Stimulated activated CD4-positive, alpha-beta T cell treated with anti-CD3 and anti-CD28 coated beads, Interleukin-12 subunit alpha, Interleukin-12 subunit beta, amount 100 ng/mL, for 48 hours (primary cell): ENCODE measurements at places on chromosomes 6 and 20.
A peak's percentile ranks its signal among the peaks of the same experiment; 100 is the strongest.

DNA sequence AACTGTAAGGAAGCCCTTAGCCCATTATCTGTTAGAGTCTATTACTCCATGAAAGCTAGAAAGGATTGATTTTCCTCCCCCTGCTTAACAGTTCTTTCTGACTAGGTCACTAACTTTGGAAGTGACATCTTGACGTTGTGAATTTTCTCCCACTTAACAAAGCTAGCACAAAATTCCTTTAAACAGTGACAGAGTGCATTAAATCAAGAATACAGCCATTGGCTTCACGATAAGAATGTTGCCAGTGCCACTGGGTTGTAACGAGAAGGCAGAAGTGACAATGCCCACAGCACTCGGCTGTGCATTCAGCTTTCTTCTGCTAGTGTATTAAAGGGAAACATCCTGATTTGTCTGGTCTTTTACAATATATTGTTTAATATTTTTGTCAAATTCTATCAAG is 182.7 kb upstream of the DTNBP1 start:
- no peak for DNase-seq

DNA sequence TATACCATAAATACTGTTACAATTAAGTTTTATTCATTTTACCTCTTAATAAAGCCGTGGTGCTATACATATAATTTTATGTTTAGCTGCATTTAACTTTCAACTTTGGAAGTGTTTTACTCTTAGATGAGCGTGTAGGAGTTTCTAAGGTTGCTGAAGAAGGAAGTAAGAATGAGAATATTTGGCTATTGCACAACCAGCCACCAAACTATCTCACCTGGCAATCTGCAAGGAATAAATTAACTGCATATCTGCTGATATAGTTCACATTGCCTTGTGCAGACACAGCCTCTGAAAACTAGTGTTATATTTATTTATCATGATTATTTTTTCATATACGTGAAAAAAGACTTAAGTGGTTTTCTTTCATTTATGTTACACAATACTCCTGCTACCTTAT is 230.4 kb downstream of the PLCB1 start:
- DNase-seq = no peak

DNA sequence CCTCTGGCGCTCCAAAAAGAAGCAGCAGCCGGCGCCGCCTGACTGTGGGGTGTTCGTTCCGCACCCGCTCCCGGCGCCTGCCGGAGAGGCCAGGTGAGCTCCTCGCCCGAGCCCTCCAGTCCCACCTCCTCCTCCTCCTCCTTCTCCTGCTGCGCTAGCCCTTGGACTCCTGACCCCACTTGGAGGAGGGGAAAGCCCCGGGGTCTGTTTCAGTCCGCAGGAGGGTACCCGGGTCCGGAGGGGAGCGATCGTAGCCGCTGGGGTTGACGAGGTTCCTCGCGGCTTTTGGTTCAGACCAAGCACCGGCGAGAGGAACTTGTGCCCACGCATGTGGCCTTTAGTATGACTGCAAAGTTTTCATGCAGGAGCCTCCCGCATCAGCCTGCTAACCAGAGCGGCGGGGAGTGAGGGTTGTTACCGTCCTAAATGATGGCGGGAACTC is 493 bp downstream of the CRYBG1 start:
- DNase-seq = peak; percentile 13

GRCh38 chr6:106477146-106477545 is 116.6 kb downstream of the CRYBG1 start:
- DNase-seq = no peak

GRCh38 chr6:4280707-4281106 is 145.3 kb upstream of the ECI2 start:
- no peak for DNase-seq

DNA sequence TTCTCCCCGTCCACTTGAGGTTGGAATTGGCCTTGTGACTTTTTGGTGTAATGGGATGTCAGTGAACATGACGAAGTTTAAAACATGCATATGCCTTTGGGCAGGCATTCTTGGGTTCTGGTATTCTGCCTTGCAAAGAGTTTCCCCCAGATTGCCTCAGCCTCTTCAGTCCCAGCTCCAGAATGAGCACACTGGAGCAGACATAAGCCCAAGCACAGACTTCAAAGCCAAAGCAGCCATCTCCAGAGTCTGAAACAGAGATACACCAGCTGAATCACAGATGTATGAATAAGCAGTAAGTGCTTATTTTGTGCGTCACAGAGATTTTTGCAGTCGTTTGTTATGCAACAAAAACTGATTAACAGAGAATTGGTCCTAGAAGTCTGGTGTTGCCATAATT is 546.0 kb downstream of the FRK start:
- no peak for DNase-seq

DNA sequence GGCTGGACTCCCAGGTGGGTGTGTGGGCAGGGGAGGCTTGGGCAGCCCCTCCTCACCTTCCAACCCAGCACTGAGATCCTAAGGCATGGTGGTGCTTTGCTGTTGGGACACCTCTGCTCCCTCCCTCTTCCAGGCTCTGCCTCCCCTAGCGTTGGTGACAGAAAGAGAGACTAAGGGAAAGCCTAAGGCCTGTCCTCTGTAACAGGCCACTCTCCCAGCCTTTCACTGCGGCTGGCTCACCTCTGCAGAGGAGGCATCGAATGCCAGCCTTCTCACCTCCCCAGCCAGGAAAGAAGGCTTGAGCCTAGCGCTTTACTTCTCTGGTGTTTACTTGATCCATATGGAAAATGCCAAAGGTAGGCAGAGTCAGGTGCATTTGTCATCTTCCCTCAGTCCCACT is 3.5 kb upstream of the CDH26 start:
- no peak for DNase-seq
